ENCODE measurements at places on chromosomes 12 and 14.

- DNase-seq = peak; percentile 35
Observed at GRCh38 chr14:70086685-70087379, 101.9 kb downstream of the SLC8A3 start.

- DNase-seq = no peak
Observed at GRCh38 chr12:92431146-92431545, 271.6 kb upstream of the PLEKHG7 start.

GRCh38 chr12:52634266-52635056, 16.1 kb upstream of the KRT73 start:
- DNase-seq = no peak

GRCh38 chr12:78403136-78403535, 461.4 kb upstream of the SYT1 start:
- no peak for DNase-seq

DNA sequence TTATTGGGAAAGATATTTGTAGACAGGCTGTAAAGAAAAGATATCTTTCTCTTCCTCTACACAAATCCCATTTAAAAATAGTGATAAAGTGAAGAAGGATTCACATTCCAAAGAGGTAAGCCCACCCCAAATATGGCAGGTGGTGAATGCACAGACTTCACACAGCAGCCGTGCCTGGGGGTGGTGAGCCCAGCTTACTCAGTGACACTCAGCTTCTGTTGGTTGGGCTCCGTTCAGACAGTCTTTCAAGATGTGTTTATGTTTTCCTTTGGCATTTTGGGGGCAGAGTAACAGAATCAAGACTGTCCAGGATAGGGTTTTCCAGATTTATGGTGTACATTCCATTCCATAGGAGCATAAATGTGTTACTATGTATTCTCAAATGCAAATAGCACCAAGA, 4.1 kb upstream of the COL2A1 start:
- DNase-seq = no peak

GRCh38 chr14:69358233-69358963, 39.7 kb downstream of the ERH start:
- DNase-seq = no peak

DNA sequence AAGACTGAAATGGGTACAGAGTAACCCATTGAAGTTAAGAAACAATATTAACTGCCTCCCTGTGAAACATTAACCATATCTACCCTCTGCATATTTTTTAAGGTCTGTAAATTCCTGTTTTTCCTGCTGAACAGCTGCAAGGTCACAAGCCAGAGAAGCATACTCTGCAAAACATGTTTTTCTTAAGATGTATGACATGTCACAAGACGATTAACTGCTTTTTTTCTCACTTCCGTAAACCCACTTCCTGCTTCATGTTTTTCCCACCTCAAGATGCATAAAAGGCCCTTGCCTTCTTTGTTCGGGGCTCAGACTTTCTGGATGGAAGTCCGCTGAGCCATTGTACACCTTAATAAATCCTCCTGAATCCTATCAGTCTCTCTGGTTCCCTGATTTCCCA, 504.7 kb upstream of the MIS18BP1 start:
- DNase-seq = no peak

DNA sequence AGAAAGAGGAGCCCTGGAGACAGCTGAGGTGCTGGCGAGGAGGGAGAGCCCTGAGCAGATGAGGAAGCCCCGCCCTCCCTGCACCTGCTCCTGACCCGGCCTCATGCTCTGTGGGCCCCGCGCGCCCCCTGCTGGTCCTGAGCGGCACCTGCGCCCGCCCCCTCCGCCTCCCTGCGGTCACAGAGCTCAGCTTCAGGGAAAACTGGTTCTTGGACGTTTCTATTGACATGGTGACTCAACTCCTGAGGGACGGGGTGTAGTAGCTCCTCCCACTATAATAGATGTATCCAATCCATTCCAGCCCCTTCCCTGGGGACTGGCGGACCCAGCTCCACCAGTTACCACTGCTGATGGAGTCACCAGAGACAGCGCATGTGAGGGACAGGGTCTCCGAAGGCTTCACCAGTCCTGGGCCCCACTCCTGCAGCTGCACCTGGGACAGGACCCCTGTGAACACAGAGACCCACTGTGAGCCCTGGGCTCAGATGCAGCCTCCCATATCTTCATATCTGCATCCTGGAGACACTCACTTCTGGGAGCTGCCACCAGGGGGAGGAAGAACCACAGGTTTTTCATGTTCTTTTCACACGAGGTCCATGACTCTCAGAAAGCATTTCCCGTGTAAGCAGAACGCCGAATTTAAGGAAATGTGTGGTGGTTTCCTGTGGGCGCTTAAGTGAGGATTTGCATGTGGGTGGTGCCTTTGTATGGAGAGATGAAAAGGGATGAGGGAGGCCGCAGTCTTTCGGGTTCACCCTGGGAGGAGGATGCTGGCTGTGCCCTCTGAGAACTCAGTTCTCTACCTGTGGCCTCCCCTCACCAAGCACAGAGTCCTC, 1346.4 kb downstream of the TMEM121 start:
- DNase-seq = peak; percentile 89

GRCh38 chr14:50615552-50615951, 52.6 kb downstream of the SAV1 start:
- DNase-seq = no peak

GRCh38 chr12:19453961-19454360, 14.7 kb downstream of the AEBP2 start:
- no peak for DNase-seq

DNA sequence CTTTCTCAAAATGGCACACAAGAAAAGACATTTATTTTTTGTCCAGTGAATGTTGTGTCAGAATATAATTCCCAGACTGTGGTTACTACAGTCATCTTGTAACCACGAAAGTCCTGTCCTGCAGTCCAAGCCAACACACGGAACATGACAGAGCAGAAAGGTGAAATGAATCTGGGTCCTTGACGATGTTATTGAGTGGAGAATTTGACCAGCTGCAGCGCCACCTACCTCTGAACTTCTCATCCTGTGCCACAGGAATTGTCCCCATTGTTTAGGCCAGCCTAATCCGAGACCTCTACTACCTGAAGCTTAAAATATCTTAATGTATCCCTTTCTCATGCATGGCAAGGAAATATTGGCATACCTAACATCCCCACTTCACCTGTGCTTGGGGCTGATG, 64.1 kb upstream of the OTX2 start:
- peak; percentile 47 for DNase-seq

- DNase-seq = no peak
Observed at GRCh38 chr14:29273513-29273912, 506.9 kb downstream of the FOXG1 start.

DNA sequence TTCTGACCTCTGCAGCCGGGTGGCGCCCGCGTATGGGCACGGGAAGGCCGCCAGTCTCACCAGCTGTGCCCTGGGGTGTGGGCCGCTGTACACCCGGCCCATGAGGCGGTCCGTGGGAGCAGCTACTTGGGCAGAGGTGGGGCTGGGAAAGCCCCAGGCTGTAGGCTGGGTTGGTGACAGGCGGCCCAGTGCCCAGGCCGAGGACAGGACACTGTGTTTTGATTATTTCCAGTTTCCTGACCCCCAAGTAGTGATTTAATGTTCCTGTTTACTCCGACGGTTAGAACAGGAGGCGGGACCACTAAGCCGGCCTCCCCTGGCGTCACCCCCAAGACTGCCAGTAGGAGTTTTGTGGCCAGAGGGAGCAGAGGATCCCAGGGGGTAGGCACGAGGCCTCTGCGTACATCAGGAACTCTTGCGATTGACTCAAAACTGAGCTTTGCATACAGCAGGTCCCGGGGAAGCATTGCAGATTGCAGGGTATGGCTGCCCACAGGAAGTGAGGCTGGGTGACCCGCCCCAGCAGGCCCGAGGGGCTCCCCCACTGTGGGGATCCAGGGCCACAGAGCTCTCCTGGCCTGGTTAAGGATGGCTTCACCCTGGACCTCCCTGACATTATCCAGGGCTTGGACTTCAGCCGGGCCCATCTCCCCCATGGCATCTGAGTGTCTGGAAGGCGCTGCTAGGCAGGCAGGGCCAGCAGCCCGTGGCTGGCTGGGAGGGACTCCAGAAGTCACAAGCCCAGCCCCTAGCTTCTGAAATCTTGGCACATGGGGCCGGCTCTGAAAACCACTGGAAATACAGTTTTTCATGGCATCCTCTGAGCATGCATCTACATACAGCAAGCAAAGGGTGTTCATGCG, 42.5 kb upstream of the DIO3 start:
- DNase-seq = no peak

- no peak for DNase-seq
Observed at GRCh38 chr12:94203796-94204195, 55.4 kb downstream of the PLXNC1 start.

Measured in HT-29 (cell line).